Activated T-helper 2 cell treated with anti-CD3 and anti-CD28 coated beads, Interferon-gamma antibody, Interleukin-2, Interleukin-4, amounts not matched to agents 10 μg/mL and 5 μg/mL and 100 μg/mL, durations not matched to agents 14 hours and 24 hours and 36 hours (primary cell): ENCODE measurements at places on chromosomes 2 and 18.

DNA sequence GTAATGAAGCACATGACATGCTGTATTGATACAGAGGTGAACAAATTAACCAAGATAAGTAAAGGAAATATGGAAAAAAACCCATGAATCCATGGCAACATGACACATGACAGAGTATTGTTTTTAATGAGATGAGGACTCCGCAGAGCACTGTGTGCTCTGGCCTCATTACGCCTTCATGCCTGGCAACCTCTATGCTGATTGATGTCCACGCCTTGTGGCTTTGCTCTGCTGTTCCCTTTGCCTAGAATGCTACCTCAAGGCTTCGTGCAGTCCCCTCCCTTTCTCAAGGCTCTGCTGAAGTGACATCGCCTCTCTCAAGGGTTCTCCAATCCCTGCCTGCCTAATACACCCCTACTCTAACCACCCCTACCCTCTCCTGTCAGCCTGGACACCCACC is 8.4 kb downstream of the SIGLEC15 start:
- peaks cover 50% of the 10 kb centered on the region for H3K27me3 ChIP-seq
- no peaks in the 10 kb centered on the region for H3K36me3 ChIP-seq
- DNase-seq, result no peak
- H3K27ac ChIP-seq, result no peak overlapping the region
- no peak overlapping the region for H3K4me3 ChIP-seq
- peaks cover 3% of the 10 kb centered on the region for H3K4me1 ChIP-seq

- no peaks in the 10 kb centered on the region for H3K36me3 ChIP-seq
- peak overlapping the region; percentile 15 for H3K4me3 ChIP-seq
- peaks cover 44% of the 10 kb centered on the region for H3K27me3 ChIP-seq
- no peak for DNase-seq
Measured at GRCh38 chr2:20222014-20222768, 2.7 kb downstream of the SDC1 start.

DNA sequence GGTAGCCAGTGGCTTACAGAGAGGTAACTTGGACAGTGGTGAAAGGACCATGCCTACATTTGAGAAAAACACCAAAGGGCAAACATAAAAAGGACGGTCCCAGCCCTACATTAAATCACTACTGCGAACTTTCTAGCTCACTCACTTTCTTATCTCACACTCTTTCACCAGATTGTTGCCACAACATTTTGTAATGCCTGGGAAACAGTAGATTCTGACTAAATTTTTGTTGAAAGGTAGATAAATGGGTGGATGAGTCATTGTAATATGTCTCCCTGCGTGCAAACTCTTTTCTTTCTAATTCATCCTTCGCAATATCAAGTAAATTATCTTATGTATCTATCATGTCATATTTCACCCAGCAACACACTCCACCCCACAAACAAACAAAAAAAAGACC is 192.2 kb downstream of the IRS1 start:
- no peaks in the 10 kb centered on the region for H3K36me3 ChIP-seq
- H3K27ac ChIP-seq, result no peak overlapping the region
- H3K27me3 ChIP-seq, result peaks cover 3% of the 10 kb centered on the region
- no peak overlapping the region for H3K4me3 ChIP-seq
- DNase-seq, result no peak

- DNase-seq, result no peak
- H3K36me3 ChIP-seq, result no peaks in the 10 kb centered on the region
- H3K4me1 ChIP-seq, result peaks cover 13% of the 10 kb centered on the region
- peaks cover 36% of the 10 kb centered on the region for H3K27me3 ChIP-seq
- H3K4me3 ChIP-seq, result no peak overlapping the region
- no peak overlapping the region for H3K27ac ChIP-seq
Measured at GRCh38 chr2:74915743-74916142, 42.7 kb upstream of the POLE4 start.

- no peaks in the 10 kb centered on the region for H3K4me1 ChIP-seq
- peaks cover 2% of the 10 kb centered on the region for H3K27me3 ChIP-seq
- H3K27ac ChIP-seq, result no peak overlapping the region
- no peaks in the 10 kb centered on the region for H3K36me3 ChIP-seq
- no peak overlapping the region for H3K4me3 ChIP-seq
Measured at GRCh38 chr2:225177098-225177497, 134.8 kb upstream of the DOCK10 start.
